Skeletal muscle cell (primary cell): ENCODE measurements at places on chromosomes 1 and 21.
A peak's percentile ranks its signal among the peaks of the same experiment; 100 is the strongest.

DNA sequence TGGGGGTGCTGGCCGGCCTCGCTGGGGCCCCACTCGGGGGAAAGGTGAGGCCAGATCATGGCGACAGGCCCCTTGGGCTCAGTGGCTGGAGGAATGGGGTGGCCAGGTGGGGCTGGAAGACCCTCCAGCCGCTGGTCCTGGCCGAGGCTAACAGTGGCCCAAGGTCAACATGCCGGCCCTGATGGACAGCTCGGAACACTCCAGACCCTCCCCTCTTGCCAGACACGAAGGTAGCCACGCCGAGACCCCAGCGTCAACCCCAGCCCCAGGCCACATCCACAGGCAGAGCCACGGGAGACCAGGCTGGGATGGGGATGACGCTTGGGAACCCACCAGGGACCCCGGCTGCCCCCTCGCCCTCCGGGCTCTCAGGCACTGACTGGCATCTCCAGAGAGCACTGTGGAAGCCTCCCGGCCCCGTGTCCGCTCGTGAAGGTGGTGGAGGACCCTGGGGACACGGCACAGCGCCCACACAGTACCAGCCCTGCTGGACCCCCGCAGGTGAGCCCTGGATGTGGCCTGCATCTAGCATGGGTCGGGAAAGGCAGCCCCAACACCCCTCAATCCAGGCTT lies 905 bp upstream of the C1QTNF12 start:
- no peak for DNase-seq

DNA sequence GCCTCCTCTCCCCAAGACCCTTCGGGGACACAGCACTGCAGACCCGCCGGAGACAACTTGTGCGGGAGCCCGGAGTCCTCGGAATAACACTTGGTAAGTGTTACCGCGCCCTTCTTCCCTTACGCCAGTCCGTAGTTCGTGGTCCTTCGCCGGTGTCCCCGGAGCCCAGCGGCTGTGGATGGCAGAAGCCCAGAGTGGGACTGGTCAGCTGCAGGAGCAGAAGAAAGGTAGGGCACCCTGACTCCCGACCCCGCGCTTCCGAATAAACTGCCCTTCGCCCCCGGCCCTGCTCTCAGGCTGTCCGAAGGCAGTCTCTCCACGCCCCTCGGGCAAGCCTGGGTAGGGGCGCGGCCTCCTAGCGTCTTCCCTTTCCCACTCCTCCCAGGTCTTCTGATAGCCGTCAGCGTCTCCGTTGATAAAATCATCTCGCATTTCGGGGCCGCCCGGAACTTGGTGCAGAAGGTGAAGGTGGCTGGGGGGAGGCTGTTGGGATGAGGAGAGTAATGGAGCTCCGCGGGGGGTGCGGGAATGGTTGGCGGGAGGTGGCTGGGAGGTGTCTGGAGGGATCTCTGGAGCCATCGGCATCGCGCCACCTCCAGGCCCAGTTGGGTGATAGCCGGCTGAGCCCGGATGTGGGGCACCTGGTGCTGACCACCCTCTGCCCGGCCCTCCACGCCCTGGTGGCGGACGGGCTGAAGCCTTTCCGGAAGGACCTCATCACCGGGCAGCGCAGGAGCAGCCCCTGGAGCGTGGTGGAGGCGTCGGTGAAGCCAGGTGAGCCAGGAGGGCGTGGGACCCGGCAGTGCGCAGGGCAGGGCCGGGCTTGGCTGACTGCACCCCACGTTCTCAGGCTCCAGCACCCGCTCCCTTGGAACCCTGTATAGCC lies 4.3 kb downstream of the RUSC1 start:
- DNase-seq, result no peak

GRCh38 chr1:101366513-101367215 lies 129.8 kb downstream of the S1PR1 start:
- no peak for DNase-seq

- DNase-seq, result no peak
Measured at GRCh38 chr1:117654493-117655219, 48.8 kb downstream of the TENT5C start.

GRCh38 chr1:226121587-226122400 lies 59.3 kb downstream of the H3-3A start:
- DNase-seq, result no peak

- no peak for DNase-seq
Measured at GRCh38 chr1:155858800-155859233, 550 bp upstream of the SYT11 start.

DNA sequence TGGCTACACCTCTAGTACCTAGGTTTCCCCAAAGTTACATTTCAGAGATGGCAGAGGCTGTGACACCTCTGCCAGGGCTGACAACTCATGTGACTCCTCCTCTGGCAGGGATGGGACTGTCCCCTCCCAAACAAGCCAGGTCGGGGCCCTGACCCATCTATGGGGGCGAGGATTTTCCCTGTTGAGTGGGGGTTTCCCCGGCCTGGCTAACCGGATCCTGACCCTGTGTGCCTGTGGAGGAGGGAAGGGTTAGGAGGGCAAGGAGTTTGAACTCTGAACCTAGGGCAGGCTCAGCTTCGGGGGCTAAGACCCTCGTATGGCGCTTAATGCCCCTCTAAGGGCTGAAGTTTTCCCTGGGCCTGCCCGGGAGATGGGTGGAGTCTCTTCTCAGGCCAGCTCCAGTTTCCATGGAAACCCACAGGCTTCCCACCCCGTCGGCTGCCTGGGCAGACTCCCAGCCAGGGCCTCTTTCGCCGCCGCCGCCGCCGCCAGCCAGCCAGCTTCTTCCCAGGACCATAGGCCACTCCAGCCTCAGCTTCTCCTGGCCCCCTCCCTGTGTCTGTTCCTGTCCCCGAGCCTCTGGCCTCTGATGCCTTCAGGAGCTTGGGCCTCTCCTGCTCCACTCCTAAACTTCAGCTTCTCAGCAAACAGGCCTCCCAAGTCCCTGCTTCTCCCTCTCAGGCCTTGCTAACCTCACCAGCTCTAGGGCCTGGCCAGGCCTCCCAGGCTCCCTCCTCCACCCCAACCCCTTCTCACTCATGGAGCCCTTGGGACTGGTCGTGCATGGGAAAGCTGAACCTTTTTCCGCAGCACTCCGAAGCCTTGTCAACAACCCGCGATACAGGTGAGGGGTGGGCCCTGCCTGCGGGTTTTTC lies at the start of gene BTBD19:
Gene BTBD19, plus strand, starts transcription at position 461 of the 875 bp plus-strand sequence. Its CDS starts 298 bp downstream, at position 759.
- peak; percentile 76 for DNase-seq

DNA sequence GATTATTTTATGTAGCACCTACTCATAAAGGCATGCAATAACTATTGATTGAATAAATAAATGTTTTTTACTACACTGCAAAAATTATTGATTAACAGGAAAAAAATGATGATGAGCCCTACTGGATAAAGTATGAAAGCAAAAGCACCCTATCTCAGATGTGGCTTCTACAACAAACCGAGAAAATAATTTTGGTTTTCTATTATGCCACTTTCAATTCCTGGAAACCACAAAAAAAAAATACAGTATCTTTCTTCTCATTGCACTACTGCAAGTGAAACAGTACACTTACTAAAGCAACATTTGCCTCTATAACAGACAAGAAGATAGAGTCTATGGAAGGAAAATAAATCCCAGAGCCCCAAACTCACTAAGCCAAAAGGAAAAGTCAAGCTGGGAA lies 1882.4 kb downstream of the NCAM2 start:
- DNase-seq, result no peak

DNA sequence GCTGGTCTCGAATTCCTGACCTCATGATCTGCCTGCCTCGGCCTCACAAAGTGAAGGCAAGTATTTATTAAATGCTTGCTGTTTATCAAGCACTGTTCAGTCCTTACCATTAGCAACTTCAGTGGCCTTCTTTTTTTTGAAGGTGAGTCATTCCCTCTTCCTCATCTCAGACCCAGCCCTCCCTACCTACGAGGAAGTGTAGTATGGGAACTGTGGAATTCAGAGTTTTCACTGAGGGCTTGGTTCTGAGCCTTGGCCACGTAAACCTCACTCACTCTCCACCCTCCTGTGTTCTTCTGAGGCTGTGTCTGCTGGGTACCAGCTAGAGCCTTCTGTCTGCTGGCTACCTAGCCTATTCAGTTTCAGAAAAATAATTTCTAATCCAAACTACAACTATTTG lies 218.3 kb upstream of the SGIP1 start:
- DNase-seq, result no peak

GRCh38 chr1:108113496-108113895 lies 86.6 kb downstream of the SLC25A24 start:
- no peak for DNase-seq

GRCh38 chr1:7681401-7681800 lies 89.7 kb upstream of the VAMP3 start:
- no peak for DNase-seq

DNA sequence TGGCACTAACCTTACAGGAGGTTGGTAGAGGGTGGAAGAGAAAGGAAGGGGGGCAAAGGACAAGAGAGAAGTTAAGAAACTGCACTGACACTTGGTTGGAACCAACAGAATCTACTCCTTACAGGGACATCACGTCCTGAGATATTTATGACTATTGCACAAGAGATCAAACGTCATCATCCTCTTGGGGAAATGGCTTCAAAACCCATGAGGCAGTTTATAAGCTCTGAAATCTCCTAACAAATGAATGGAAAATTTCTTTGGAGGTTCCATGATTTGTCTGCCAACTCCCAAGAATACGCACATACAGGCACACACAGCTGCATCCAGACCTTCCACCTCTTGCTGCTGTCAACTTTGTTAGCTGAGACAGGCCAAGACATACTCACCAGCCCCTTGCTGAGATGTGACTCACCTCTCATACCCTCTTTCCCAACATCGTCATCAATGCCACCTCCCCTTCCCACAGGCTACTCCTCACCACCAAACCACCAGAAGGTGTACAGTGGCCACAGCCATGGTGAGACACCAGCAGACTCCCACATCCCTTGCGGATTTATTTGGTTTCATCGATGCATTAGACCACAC lies 135.5 kb downstream of the SETD4 start:
- peak; percentile 94 for DNase-seq

GRCh38 chr1:189606795-189607476 lies 870.7 kb downstream of the BRINP3 start:
- DNase-seq, result peak; percentile 54

DNA sequence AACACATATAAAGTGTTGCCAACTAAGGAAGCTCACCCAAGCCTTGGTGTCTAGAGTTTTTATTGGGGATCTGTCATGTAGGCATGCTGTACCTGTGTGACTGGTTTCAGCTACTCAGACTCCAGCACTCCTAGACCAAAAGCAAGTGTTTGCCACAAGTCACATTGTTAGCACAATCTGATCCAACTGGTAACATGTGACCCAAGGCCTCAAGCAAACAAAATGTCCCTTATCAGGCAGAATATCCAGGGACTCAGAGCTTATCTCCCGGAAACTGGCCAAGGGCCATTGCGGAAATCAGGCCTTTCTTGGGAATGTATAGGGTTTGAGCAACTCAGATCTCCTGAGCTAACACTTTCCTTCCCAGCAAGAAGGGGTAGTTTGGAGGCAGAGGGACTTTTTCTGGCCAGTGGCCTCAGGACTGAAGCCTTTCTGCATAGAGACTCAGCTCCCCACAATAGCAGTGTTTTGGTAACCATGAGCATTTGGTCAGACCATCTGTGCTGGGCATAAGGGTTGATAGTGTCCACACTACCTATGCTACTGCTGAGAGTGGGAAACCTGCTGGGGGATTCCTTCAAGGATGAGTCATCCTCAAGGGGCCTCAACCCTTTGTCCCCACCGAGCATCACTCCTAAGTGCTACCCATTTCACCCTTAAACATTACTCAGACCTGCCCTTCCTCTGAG lies 29.6 kb downstream of the NHLH2 start:
- DNase-seq, result no peak

GRCh38 chr1:70760154-70760553 lies 287.5 kb downstream of the PTGER3 start:
- DNase-seq, result no peak

GRCh38 chr1:71083271-71083670 lies 2.4 kb upstream of the ZRANB2 start:
- no peak for DNase-seq

- no peak for DNase-seq
Measured at GRCh38 chr1:223175032-223175431, 32.0 kb upstream of the TLR5 start.

DNA sequence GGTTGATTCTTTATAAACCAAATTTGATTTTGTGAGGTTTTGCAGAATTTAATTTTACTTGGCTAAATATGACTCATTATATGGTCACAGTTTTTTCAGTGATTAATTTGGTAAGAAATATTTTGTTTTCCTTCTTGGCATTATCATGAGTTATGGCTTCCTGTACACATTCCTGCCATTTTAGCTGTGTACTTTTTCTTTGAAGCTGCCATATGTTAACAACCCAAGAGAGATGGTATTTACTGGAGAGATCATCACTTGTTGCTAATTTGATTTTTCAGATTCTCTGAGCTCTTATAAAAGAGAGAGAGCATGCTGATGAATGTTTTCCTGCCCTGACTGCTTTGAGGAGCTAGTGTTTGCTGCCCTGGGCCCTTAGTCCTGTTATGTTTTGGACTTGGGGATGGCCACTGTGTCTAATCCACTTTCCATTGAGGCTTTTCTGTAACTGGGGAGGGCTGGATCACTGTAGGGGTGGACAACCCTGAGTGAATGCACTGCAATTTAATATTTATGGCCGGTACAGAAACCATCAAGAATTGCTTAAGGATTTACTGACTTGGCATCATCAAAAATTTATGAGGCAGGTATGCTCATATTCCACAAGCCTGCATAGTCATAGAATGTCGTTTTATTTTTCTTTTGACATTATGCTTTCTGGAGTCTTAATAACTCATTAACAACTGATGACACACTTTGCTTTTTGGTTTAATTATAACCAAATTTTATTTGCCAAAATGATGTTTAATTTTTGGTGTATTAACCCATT lies 200.9 kb downstream of the DISC1 start:
- peak; percentile 60 for DNase-seq

DNA sequence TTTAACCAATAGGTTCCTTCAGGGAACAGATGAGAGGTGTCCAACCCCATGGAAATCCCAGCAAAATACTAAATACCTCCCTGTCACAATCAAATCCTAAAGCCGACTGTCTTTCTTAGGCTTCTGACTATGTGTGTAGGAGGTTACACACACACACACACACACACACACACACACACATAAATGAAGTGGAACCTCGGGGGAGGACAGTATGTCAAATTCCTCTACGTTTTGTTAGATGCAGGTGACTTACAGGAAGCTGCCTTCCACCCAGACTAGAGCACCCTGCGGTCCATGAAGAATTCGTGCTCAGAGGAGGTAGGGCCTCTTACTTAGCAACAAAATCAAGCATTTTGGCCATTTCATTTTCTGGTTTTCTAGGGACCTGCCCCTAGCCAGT lies 16.4 kb downstream of the RSPH1 start:
- no peak for DNase-seq

GRCh38 chr1:37479255-37480124 lies 5.1 kb downstream of the ZC3H12A start:
- DNase-seq, result peak; percentile 71

GRCh38 chr1:233435622-233436021 lies 108.1 kb downstream of the MAP3K21 start:
- DNase-seq, result no peak

GRCh38 chr1:228734881-228735801 lies at the start of gene RHOU:
RHOU (plus strand) TSS chr1:228735479; CDS start chr1:228735743, 264 bp downstream.
- no peak for DNase-seq
